ENCODE measurements at places on chromosomes 2 and 18.

GRCh38 chr18:65468881-65469280, 281.9 kb upstream of the CDH7 start:
- no peak for DNase-seq

DNA sequence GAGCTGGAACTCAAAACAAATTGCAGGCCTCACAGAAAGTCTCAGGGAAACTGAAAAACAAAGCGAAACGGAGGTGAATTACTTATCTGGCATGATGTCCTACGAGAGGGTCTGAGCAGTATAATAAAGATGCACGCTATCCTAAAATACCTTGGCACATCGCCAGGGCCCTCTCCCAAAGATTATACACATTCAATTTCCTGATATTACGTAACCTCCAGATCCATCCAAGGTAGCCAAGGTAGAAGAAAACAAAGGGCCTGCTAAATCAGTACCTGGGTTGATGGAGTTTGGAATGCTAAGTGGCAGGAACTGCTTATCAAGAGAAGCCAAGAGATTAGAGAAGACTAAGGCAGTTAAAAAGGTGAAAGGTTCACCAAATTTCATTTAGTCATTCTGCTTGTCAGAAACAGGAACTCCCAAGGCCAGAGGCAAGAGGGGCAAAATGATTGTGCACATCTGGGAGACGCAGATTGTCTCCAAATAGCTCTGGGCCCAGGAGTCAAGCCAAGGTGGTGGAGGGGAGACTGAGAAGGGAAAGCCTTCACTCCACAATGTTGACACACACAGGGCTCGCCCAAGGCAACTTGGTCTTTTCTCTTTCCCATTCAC, 236.8 kb upstream of the ATP5MC3 start:
- no peak for DNase-seq

DNA sequence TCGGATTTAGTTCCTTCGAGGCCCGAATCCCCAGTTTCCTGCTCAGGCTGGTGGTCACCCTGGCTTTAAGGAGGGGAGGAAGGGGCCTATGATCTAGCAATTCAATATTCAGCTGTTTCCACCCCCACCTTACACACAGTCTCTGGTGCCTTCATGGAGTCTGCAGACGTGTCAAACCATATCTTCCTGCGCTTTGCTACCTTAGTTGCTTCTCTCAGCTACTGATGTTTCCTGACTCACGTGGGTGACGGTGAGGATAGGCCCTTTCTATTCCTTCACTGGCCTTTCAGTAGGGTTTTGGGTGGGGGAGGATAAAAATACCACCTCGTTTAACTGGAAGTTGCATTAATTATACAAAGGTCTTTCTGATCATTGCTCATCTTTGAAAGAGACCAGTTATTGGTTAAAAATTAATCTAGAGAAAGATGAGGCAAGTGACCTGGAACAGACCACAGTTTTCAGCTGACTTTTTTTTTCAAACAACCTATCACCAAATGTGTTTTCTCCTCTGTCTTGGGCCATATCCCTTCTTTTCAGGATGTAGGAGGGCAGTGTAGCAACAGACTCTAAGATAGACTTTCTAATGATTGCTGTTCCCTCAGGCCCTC, 49.7 kb downstream of the SH2D6 start:
- DNase-seq, result no peak

GRCh38 chr2:112614201-112614840, 29.9 kb downstream of the CHCHD5 start:
- DNase-seq, result no peak

- peak; percentile 53 for DNase-seq
Observed at GRCh38 chr18:46250084-46250811, 146.1 kb downstream of the HAUS1 start.

- no peak for DNase-seq
Observed at GRCh38 chr2:127841466-127842178, 16.3 kb downstream of the POLR2D start.

- DNase-seq, result no peak
Observed at GRCh38 chr2:172083628-172084394, 1.5 kb upstream of the DLX1 start.

DNA sequence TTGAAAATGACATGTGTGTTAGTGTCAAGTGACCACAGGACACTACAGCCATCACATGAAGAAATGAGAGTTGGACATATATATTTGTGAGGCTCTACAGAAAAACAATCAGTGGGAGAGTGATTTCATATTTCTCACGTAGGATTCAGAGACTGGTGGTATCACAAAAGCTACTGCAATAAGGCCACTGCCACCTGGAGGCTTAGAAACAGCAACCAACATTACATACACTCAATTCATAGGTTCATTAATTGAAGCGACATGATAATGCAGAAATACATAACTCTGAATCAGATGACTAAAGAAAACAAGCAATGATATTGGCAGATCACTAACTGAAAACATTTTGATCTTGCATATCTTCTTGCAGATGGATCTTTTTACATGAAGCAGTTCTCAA, 248.1 kb upstream of the KLHL14 start:
- DNase-seq, result no peak

DNA sequence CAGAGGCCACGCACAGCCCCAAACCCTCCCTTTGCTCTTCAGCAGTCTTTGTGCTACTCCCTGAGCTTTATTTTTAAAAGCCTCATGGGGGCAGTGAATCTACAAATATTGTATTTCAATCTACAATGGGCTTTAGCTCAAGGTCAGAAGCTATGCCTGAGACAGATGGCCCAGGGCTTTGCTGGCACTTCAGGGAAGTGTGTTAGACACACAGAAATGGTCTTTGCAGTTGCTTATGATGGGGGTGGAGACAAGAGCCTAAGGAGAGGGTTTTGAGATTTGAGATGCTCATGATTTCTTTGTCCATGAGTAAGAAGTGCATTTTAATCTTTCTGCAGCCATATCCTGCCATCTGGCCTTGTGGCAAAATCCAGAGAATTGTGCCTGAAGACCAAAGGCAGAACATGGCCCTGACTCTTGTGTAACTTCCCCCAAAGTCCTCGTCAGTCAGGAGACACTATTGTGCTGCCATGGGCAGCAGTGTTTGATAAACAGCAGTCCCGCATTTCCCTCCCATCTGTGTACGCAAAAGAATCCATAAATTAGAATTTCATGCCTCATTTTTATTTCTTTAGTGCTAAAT, 92.6 kb downstream of the VAPA start:
- DNase-seq, result no peak

All from fibroblast of skin of left biceps (primary cell).